Gastroesophageal sphincter (tissue), 4 donors: ENCODE measurements at places on chromosomes 7 and 10.

DNA sequence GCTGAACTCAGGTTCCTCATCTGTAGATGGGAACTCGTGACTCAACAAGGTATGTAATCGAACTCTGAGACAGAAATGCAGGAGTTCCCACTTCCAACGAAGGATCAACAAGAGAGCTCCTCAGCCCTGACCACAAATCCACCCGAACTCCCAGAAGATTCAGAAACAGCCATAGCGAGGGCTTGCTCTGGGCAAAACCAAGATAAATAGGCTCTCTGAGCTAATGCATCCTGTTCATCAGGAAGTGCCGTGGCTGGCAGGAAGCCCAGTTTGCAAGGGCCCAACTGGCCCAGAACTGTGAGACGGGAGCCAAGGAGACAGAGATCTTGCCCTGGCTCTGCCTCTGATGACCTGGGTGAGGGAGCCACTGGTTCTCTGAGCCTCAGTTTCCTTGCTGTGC is 141.7 kb upstream of the PFKP start:
- peak; percentile 19 for ATAC-seq

DNA sequence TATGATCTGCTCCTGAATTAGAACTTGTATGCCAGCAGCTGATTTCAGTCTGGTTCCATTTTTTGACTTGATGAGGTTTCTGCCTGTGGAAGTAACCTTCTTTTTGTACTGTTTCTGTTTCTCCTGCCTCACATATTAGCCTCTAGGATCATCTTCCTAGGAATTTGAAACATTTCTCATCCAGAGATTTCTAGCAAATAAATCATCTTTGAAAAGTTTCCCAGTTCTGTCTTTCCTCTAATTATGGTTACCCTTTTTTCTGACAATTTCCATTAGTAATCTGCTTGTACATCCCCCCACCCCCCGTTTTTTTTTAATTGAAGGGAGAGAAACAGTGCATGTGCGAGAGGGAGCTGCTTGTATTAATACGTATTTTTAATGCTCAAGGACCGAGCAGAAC is 92.2 kb downstream of the NRF1 start:
- no peak for ATAC-seq

GRCh38 chr10:23376229-23376655 is 31.6 kb upstream of the C10orf67 start:
- ATAC-seq = peak; percentile 53

GRCh38 chr7:96614154-96614867 is 95.3 kb downstream of the SEM1 start:
- no peak for ATAC-seq

GRCh38 chr10:97830064-97830463 is 19.6 kb upstream of the GOLGA7B start:
- ATAC-seq = no peak

- ATAC-seq = no peak
Measured at GRCh38 chr10:49275896-49276295, 23.1 kb upstream of the C10orf71 start.

- ATAC-seq = no peak
Measured at GRCh38 chr10:24193330-24193729, 15.6 kb upstream of the KIAA1217 start.

- ATAC-seq = no peak
Measured at GRCh38 chr10:121091961-121092719, 241.0 kb downstream of the WDR11 start.

- ATAC-seq = peak; percentile 99
Measured at GRCh38 chr7:100852048-100852872, at the start of gene SLC12A9. SLC12A9 (plus strand) TSS chr7:100852713; CDS start chr7:100854198, 1,485 bp downstream.

- peak; percentile 39 for ATAC-seq
Measured at GRCh38 chr7:100190048-100190711, 12.5 kb downstream of the STAG3 start.

DNA sequence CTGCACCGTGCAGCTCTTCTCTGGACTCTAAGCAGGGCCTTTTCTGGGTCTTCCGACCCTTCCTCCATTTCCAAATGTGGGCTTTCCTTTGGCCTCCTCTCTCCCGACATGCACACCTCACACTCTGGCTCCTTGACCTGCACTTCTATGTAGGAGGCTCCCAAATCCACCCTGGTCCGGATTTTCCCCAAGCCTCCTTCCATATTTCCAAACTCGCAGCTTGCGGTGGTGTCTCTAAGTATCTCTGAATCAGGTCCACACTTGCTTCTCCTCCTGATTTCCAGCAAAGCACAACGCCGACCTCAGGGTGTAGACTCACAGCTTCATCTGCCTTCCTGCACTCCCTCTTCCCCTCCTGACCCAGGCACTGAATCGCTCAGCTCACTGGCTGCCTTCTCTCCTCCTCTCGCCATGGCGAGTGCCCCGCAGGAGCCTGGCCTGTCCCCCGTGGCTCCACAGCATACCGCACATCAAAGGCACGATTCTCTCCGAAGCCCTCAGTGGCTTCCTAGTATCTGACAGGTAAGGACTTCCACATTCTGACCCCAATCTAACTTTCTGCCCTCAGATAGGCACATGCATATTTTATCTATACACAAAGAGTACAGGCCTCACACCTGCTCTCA is 27.8 kb downstream of the DIP2C start:
- ATAC-seq = no peak

DNA sequence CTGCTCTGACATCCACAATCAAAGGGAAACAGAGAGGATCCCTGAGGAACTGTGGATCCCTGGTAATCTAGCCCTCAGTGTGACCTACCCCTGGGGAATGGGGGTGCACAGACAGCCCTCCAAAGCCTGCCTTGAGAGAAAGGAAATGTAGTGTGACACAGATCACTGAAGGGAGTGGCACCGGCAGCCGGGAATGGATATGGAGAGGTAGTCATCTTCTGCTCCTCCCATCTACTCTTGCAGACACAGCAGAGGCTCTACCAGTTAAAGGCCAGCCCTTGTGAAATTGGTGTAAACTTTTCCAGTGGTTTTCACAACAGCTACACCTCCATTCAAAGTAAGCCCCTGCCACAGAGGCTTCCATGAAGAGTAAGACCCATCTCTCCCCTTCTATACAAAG is 144.4 kb downstream of the PCDH15 start:
- no peak for ATAC-seq
